ENCODE measurements at places on chromosomes 12 and 14.

DNA sequence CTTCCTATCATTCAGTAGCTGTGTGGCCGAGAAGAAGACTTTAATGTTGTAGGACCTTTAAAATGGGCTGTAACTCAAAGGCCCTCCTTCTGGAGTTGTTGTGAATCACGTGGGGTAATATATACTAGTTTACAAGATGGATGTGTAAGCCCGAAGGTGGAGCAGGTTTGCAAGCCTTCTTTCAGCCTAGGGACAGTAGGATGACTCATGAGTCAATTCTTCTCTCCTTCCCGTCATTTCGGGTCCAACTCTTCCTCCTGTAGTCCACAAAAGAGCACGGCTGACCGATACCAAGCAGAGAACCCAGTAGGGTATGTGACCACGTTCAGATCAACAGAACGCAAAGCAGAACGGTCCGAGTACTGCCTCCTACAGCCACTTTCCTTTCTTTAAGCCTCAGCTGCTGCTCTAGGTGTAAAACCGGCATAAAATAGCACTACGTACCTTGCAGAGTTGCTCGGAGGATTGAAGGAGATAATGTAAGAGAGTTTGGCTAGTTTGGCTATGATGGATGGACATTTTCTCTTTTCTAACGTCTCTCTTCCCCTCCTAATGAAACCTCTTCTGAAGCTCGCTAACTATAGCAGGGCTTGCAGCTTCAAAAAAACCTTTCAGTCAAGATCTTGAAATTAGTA, 1.3 kb upstream of the RASSF3 start:
- peak; percentile 27 for DNase-seq

DNA sequence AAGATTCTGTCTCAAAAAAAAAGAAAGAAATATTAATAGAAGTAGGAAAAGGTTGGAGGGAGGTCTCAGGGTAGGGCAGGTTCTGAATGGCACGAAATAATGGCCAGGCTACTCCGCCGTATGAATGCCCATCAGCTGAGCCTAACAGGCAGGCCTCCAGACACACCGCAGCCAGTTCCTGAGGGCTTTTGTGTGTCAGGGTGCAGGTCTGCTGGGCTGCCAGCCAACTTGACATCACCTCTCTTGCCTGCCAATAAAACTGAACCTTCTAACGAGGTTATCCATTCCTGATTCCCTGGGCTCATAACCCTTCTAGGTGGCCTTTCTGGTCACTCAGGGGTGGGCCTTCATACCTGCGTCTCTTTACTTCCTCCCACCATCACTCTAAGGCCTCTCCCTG, 3.0 kb downstream of the IFI27 start:
- DNase-seq = no peak

GRCh38 chr14:47585447-47585846, 90.0 kb downstream of the MDGA2 start:
- DNase-seq = no peak

GRCh38 chr14:55724736-55725135, 144.7 kb downstream of the KTN1 start:
- DNase-seq = no peak

DNA sequence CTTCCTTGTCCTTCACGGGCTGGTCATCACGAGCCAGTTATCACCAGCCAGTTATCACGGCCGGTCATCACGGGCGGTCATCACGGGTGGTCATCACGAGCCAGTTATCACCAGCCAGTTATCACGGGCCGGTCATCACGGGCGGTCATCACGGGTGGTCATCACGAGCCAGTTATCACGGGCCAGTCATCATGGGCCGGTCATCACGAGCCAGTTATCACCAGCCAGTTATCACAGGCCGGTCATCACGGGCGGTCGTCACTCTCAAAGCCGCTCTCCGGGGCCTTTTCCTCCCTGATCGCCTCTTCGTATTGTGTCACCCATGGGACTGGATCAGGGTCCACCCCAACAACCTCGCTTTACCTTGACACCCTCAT, 13.9 kb upstream of the FBRSL1 start:
- DNase-seq = no peak

- no peak for DNase-seq
Observed at GRCh38 chr14:100317389-100317788, 5.8 kb upstream of the SLC25A47 start.

- no peak for DNase-seq
Observed at GRCh38 chr12:14836336-14837210, 6.8 kb downstream of the ART4 start.

DNA sequence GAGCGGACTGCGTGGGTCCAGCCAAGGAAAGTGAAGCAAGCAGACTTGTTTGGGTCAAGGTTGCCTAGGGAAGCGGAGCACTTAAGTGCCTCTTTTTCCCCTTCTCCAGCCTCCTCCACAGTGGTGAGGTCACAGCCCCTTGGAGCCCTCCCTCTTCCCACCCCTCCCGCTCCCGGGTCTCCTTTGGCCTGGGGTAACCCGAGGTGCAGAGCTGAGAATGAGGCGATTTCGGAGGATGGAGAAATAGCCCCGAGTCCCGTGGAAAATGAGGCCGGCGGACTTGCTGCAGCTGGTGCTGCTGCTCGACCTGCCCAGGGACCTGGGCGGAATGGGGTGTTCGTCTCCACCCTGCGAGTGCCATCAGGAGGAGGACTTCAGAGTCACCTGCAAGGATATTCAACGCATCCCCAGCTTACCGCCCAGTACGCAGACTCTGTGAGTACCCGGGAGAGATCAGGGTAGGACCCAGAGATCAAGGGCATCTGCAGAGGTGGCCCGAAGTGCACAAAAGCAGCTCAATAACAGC, at the start of gene TSHR:
TSHR (plus strand) TSS at position 206 of the 526 bp plus-strand sequence; CDS start at position 266, 60 bp downstream.
- no peak for DNase-seq

GRCh38 chr14:53695692-53696214, 260.9 kb downstream of the BMP4 start:
- no peak for DNase-seq

DNA sequence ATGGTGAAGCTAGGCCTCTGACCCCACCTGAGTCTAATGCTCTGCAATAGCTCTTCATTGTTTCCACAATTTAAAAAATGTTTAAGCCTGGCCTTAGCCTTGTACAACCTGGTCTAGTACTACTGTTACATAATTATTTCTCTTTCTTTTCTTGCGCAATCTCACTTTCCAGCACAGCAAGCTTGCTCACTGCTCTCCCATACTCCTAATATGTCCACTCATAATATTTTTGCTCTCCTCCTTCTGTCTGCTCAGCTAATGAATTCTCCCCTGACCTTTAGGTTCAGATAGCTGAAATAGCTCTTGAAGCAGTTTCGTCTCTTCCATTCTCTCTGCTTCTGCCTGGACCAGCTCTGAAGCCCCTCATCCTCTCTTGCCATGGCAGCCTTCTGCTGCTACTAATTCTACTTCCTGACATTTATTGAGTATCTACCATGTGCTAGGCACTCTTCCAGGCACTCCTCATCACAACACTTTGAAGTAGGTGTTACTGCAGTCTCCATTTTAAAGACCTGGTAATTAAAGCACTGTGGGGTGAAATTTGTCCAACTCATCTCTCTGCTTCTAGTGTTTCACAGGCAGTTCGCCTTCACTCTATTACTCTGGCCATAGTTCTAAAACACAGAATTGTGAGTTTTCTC, 2.8 kb upstream of the SLC48A1 start:
- no peak for DNase-seq

GRCh38 chr14:68630081-68630571, 162.7 kb downstream of the ZFP36L1 start:
- DNase-seq = no peak

DNA sequence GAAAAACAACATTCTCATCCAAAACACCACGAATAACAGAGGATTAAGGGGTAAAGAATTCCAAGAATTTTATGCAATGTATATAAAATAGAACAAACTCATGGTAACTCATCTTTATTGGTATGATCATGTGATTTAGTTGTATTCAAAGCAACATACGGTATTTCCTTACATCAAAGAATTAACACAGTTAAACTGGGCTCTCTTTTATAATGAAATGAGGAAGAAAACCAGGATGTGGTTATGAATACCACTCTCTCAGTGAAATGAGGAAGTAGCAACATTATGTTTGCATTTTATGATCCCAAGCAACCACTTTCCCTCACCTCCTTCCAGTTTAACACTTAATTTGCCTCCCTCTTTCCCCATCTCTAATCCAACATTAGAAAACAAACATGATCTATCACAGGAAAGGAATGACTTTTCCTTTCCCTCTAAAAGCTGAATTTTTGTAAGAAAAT, 22.9 kb downstream of the SPTLC2 start:
- no peak for DNase-seq

All from stimulated activated CD8-positive, alpha-beta memory T cell treated with anti-CD3 and anti-CD28 coated beads, Interleukin-15, amount 100 ng/mL, for 4 hours (primary cell).